Stimulated activated CD8-positive, alpha-beta memory T cell treated with anti-CD3 and anti-CD28 coated beads, Interleukin-15, amount 100 ng/mL, for 4 hours (primary cell): ENCODE measurements at places on chromosomes 4 and X.

GRCh38 chrX:123976706-123977316, 15.3 kb downstream of the STAG2 start:
- DNase-seq, result no peak

DNA sequence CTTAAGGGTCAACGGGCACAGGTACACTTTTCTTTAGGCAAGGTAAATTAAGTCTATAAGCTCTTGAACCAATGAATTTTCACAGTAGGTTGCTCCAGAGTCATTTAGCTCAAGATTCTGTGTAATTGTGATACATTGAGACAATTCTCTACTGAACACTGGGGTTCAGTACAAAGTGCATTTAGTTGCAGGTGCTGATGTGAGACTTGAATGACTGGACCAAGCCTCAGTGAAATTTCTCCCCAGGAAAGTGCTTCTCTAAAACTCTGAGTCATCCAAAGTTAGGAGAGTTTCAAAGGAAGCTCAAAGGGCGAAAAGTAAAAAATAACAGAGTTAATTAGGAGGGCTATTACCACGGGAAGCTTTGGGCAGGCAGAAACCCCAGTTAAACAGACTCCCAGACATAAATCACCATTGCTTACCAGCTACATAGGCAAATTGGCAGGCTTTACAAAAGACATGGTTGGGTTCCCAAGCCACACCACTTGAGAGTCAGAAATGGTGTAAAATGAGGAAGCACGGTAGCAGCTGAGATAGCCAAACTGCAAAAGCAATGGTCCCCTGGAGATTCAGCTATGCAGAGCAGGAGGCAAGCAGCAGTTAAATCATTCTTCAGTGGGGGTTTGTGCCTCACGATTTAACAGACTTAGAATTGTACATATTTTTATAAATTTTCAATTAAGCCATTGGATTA, 202.6 kb downstream of the PCDH19 start:
- no peak for DNase-seq

GRCh38 chr4:131609039-131609438, 1540.1 kb upstream of the PCDH10 start:
- no peak for DNase-seq

- DNase-seq, result no peak
Observed at GRCh38 chrX:110699109-110699508, 96.5 kb downstream of the CHRDL1 start.

GRCh38 chr4:168691631-168692369, 194.9 kb downstream of the PALLD start:
- no peak for DNase-seq

DNA sequence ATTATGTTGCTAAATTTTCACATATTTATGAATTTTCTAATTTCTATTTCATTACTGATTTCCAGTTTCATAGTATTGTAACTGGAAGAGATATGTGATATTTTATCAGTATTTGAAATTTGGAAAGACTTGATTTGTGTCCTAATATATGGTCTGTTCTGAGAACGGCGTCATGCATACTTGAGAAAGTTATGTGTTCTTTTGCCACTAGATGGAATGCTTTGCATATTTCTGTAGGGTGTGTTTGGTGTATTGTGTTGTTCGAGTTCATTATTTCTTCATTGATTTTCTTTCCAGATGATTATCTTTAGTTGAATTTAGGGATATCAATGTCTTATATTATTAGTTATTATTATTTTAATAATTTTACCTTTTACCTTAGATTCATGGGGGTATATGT, 110.6 kb upstream of the ITM2A start:
- no peak for DNase-seq

DNA sequence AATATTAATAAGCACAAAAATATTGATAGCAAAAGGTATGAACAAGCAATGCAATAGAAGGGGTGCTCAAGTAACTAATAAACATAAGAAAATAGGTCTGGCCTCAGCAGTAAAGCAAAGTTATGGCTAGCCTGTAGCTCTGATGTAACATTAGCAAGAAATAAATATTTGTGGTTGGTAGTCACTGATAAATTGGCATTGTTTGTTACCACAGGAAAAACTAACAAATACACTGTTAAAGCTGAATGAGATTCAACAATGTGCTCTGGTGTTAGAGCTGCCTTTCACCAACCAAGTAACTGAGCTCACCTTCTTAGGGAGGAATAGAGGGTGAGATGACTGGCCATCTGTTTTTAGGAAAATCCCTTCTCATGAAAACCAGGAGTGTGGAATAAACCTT, 71.4 kb downstream of the AREG start:
- no peak for DNase-seq

GRCh38 chr4:107034996-107035818, 906 bp downstream of the DKK2 start:
- no peak for DNase-seq

- DNase-seq, result no peak
Observed at GRCh38 chrX:45601052-45601451, 400.4 kb upstream of the DIPK2B start.

DNA sequence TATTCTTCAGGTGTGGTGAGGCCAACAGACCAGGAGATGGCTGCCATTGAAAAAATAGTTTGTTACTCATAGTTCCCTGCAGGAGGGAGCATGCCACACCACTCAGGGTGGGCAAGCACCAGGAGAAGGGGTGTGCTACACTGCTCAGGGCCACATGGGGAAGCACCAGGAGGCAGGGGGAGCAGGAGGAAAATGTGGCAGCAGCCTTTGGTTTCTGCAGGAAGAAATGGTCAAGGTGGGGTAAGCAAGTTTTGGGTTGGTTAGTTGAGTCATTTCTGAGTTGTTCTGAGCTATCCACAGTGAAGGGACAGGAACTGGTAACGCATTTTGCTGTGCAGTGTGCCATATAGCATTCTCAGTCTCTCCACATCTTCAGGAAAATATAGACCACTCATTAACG, 23.8 kb downstream of the FGFBP1 start:
- DNase-seq, result no peak

- DNase-seq, result no peak
Observed at GRCh38 chrX:48971249-48972219, at the start of gene KCND1. KCND1 (minus strand) TSS chrX:48971844; CDS start chrX:48970271, 1,573 bp downstream.

DNA sequence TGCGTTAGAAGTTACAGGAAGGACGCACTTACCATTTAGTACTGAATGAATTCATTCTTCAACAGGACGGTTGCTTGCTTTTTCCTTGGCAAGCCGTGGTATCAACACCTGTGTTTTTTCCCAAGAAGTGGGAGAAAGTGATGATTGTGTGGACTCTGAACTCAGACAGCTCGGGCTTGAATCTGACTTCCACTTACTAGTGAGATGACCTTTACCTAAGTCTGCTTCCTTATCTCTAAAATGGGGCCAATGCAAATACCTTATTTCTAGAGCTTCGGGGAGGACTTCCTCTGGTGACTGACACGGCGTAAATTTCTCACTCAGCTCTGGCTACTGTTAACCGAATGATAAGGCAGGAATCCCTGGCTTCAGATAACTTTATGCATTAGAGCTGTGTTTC, 146.8 kb upstream of the RBPJ start:
- DNase-seq, result no peak

GRCh38 chrX:45806410-45807121, 605.9 kb upstream of the DIPK2B start:
- DNase-seq, result no peak

DNA sequence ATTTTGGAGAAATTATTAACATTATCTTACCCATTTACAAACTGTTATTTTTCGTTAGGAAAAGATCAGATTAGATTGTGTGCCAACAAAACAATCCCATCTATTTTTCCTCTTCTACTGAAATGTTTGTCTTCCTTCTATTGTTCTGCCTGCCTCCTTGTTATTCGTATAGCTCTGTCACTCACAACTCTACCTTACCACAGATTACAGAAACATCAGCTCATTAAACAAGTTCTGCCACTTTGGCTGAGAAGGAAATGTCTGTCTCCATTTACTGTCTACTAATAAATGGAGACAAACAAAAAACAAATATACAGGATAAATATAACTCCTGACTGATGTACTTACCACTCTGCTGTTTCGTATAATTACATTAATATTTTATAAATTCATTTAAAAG, 211.4 kb downstream of the ENOX2 start:
- DNase-seq, result no peak

DNA sequence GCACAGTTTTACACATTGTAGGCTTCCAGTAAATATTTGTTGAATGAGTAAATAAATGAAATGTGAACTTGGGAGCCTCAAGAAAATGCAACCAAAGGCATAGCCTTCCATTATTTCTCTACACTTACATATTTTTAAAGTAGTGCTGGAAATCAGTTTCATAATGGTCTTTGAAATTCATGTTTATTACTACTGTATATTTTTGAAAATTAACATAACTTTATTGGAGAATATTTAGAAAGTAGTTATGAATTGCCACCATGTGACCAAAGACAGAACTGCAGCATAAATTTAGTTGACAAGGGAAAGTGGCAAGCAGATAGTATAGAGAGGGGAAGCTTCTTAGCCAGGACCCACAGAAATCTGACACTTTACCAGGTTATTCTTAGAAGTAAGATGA, 6.4 kb downstream of the TCEAL8 start:
- no peak for DNase-seq

GRCh38 chrX:153800746-153801145, 6.3 kb downstream of the SSR4 start:
- DNase-seq, result no peak

- no peak for DNase-seq
Observed at GRCh38 chr4:6696611-6697010, 2.9 kb downstream of the S100P start.

DNA sequence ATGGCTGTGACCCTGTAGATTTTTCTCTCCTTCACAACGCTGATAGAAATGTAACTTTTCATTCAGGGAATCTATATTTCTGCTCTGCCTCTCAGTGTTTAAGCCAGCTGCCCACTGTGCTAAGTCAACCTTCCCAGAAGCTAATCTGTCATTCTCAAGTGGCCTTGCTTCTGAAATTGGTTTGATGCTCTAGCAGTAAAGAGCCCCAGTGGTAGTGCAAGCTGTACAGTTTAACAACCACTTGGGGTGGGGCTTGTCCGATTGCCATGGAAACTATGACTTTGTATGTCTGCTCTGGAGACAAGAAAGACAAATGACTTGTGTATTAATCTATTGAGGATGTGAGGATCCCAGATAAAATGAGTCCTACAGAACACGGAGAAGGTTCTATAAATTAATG, 620.9 kb upstream of the GALNT7 start:
- DNase-seq, result no peak

DNA sequence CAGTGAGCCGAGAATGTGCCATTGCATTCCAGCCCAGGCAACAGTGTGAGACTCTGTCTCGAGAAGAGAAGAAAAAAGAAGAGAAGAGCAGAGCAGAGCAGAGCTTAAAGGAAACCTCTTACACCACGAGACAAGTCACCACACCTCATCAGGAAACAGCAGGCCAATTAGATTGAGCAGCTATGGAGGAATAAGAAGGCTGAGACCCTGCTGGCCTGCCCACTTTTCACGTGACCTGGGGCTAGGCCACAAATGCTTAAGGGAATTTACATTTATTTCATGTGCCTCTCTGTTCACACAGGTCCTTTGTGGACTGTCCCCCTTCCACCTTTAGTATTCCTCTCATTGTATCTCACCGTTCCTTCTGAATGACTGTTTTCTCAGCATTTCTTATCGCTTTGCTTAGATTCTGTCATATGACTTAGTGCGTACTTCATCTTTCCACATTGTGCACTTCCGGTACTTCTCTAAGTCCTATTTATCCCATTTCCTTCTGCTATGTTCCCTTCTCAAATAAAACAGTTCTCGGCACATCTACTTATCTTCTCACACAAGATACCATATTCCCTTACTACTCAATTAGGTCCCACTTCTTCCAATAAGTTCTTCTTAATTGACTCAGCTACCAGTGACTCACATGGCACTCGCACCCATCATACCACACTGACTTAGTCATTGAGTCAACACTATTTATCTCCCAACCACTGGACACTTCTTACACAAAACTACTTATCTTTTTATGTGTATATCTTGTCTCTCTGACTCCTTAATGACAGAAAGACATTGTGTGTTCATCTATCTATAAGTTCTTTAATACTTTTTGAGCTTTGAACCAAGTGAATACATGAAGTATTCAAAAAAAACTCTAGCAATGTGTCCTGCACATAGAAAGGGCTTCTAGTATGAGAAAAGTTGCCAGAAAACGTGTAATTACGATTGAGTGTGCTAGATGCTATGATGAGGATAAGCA, 11.0 kb downstream of the CUL4B start:
- no peak for DNase-seq

DNA sequence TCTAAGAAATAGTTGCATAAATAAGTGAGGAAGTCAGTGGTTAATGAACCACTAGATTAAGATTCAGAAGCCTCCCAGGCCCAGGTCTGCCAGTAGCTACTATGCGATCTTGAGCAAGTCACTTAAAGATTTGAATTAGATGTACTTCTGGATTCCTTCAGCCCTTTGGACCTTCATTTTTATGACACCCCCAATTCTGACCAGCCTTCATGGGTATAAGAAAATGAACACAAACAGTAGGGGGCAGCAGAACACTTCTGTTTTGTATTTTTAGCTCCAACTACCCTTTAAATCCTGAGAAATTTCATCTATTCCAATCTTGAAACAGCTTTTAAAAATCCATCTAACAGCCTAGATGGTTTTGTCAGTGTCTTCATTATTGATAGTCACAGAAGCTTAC, 19.0 kb downstream of the TMEM47 start:
- no peak for DNase-seq

DNA sequence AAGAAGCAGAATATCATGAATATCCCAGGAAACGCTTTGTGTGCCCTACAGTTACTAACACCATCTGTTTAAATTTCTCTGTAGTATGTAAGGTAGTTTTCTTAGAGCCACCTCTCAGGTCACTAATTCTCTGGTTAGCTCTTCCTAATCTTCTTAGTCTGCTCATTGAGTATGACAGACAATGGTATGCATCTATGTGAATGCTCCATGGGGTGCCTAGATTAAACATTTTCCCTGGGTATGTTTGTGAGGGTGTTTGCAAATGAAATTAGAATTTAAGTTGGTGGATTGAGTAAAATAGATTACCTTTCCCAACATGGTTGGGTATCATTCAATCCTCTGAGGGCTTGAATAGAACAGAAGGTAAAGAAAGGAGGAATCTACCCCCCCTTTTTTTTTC, 233.0 kb downstream of the PCDH18 start:
- no peak for DNase-seq

GRCh38 chr4:140533951-140534480, 10.0 kb downstream of the ELMOD2 start:
- no peak for DNase-seq

- DNase-seq, result no peak
Observed at GRCh38 chrX:124534536-124534935, 188.2 kb downstream of the SH2D1A start.

GRCh38 chr4:40750461-40751258, 905 bp downstream of the NSUN7 start:
- no peak for DNase-seq
